ENCODE measurements at places on chromosomes 1 and 21.
A peak's percentile ranks its signal among the peaks of the same experiment; 100 is the strongest.

DNA sequence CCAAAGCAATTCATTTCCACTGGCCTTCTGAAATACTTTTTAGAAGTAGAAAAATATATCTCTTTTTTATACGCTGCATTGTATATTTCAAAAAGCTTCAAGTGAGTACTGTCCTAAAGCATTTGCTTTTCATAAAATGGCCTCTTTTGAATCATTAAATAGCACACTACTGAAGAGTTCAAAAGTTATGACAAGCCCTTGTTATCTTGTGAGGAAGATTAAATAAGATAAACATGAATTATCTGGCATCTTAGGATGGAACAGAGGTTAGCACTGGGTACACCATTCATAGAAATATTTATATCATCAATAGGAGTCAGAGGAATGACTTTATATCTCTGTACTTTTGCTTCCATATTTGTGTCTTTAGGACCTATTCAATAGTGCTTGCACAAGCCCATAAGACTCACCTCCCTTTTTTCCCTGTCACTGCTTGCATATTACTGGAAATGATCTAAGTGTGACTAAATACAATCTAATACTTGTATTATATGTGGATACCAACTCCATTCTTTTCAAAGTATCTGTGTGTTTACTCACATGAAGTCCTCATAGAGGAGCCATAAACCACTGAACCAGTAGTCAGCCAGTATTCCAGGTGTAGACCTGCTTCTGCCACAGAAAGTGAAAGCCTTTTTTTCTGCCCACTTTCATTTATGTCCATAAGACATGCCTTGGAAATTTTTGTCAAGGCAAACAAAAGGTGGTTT is 274.2 kb upstream of the C1orf105 start:
- no peak for DNase-seq

- DNase-seq = no peak
These were observed 770.9 kb upstream of the TPTE start for GRCh38 chr21:9750341-9751086.

- DNase-seq = no peak
These were observed 412.4 kb downstream of the DISC1 start for GRCh38 chr1:232038706-232039677.

DNA sequence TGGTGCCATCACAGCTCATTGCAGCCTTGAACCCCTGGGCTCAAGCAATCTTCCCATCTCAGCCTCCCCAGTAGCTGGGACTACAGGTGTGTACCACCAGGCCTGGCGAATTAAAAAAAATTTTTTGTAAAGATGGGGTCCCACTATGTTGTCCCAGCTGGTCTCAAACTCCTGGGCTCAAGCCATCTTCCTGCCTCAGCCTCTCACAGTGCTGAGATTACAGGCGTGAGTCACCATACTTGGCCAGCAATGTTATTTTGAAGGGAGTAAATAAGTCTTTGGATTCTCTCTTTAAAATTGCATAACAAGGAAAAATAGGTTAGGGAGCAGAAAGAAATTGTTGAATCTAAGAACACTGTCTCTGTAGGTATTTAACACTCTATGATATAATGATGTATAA is 111.3 kb downstream of the RPS6KC1 start:
- no peak for DNase-seq

DNA sequence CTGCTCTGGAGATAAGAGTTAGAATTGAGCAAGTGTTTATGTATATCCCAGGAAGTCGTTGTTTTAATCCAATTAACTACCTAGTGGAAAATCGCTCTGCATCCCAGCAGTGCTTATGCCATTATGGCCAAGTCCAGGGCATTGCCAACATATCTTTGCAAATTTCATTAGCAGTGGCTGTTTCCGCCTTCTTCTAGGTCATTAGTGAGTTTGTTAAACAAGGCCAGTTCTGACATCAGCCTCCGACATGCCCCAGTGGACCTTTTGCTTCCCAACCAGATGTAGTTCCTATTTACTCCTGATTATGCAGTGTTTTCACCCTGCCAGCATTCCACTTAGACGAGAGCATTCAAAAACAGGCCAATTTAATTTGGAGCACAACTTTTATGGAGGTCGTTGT is 106.8 kb upstream of the FAM78B start:
- no peak for DNase-seq

- DNase-seq = no peak
These were observed 26.8 kb upstream of the CADM3 start for GRCh38 chr1:159144571-159144970.

DNA sequence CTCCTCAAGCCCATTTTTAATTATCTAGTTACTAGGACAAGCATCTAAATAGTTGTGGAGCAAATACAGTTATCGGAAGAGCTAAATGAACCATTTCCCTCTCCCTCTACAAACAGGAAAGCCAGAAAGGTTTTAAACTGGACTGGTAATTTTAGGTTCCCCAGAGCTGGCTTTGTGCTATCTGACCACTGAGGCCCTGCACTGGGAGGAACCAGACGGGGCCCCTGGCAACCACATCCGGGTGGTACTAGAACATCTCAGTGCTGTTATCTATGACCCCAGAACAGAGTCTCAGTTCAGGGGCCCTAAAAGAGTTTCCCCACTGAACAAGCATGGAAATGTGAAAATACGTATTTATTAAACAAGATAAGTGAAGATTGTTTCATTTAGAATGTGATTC is 7.7 kb upstream of the RSPH1 start:
- no peak for DNase-seq

DNA sequence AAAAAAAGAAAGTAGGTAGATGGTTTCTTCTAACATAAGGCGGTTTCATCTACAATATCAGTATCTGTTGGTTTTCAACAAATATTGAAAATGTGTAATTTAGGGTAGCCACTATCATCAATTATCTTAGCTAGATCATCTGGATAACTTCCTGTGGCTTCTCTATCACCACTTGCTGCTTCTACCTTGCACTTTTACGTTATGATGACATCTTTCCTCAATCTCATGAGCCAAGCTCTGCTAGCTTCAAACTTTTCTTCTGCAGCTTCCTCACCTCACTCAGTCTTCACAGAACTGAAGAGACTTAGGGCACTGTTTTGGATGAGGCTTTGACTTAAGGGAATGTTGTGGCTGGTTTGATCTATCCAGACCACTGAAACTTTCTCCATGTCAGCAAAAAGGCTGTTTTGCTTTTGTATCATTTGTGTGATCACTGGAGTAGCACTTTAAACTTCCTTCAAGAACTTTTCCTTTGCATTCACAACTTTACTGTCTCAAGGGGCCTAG is 144.9 kb upstream of the HP1BP3 start:
- DNase-seq = no peak

- DNase-seq = no peak
These were observed 37.1 kb downstream of the STYXL2 start for GRCh38 chr1:167130829-167131510.

- no peak for DNase-seq
These were observed 301 bp upstream of the NUDT17 start for GRCh38 chr1:145845144-145845513.

DNA sequence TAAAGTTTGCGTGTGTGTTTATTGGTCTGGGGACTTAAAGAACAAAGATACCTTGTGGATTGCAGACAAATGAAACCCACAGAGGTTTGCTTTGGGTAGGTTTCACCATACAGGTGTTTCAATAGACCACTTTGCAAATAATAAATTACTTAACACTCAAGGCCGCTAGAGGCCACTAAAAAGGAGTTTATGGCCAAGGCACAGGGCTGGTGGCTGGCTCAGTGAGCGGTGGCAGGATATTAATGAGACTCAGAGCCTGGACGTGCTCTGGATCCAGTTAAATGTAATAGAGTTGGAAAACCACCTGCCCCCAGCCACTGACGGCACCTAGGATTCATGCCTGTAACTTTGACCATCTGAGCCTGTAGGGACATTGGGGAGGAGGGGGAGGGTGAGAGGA is 44.5 kb downstream of the LRRC38 start:
- DNase-seq = no peak

- DNase-seq = no peak
These were observed 13.9 kb upstream of the LRIG2 start for GRCh38 chr1:113058941-113059706.

DNA sequence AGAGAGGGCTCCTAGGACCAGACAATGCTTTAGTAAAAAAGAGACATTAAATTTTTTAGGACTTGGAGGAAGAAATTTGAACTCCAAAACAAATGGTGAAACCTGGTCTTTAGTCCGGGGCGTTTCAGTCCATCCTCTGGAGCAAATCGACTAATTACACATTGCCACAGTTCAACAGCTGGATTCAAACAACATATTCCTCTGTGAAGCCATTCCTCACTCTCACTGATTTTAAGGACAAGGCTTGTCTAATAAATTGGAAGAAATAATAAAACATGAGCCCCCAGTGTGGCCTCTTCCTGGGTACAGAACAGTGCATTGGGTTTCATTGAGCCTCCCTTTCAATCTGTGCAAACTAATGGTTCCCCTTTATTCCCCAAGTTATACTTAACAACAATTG is 165.1 kb downstream of the UCK2 start:
- DNase-seq = no peak

- DNase-seq = no peak
These were observed 694 bp downstream of the MEAF6 start for GRCh38 chr1:37513795-37514349.

- no peak for DNase-seq
These were observed 13.3 kb downstream of the CELA2B start for GRCh38 chr1:15489052-15489736.

GRCh38 chr1:212656730-212657129 is 42.9 kb downstream of the BATF3 start:
- no peak for DNase-seq

DNA sequence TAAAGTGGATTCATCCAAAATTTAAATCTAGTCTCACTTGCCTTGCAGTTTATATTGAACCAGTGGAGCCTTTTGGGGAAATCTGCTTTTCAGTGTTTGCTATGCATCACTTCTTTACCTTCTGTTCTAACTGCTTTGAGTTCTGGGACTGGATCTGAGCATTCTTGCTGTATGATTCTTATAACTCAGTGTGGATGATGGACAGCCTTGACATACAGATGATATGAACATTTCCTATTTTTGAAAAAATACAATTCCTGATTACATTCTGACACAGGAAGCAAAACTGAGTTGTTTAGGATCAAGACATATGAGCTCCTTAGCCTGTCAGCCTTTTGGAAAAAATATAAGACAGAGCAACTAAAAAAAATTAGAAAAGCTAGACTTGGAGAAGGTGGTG is 115.2 kb downstream of the DISP1 start:
- DNase-seq = no peak

GRCh38 chr1:178749581-178750166 is 24.6 kb downstream of the RALGPS2 start:
- DNase-seq = no peak

- no peak for DNase-seq
These were observed 16.2 kb downstream of the PROX1 start for GRCh38 chr1:214004014-214004413.

GRCh38 chr1:94876362-94876761 is 50.5 kb downstream of the CNN3 start:
- no peak for DNase-seq

GRCh38 chr1:109134423-109134822 is 20.5 kb downstream of the ELAPOR1 start:
- no peak for DNase-seq

DNA sequence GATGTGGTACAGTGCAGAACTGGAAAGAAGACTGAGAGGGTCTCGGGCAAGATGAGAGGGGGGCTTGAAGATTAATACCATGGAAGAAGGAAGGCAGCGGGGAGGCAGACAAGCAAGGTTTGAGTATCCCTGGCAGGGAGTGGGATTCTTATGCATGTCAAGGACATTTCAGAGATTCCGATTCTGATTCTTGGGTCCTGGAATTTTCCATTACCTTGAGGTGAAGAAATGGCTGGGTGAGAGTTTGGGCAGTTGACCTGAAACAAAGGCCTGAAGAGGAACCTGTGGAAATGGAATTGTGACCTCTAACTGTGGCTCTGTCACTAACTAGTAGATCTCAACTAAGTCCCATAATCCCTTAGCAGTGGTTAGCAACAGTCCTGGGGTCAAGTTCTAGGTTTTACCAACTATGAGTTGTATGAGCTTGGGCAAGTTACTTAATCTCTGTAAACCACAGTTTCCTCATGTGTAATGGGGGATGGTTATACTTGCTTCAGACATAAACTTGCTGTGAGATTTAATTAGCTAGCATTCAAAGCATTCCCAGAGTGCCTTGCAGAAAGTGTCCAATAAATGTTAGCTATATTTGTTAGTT is 8.6 kb upstream of the ACTN2 start:
- no peak for DNase-seq

DNA sequence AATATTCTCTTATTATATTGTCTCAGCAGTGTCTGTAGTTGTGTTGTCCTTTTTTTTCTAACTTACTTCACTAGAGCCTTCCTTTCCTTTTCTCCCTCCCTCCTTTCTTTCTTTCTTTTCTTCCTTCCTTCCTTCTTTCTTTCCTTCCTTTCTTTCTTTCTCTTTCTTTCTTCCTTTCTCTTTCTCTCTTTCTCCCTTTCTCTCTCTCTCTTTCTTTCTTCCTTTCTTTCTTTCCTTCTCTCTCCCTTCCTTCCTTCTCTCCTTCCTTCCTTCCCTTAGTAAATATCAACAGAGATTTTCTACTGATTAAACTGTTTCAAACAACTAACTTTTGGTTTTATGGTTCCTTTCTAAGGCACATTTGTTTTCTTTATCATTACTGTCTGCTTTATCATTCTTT is 43.1 kb upstream of the PGBD5 start:
- no peak for DNase-seq

DNA sequence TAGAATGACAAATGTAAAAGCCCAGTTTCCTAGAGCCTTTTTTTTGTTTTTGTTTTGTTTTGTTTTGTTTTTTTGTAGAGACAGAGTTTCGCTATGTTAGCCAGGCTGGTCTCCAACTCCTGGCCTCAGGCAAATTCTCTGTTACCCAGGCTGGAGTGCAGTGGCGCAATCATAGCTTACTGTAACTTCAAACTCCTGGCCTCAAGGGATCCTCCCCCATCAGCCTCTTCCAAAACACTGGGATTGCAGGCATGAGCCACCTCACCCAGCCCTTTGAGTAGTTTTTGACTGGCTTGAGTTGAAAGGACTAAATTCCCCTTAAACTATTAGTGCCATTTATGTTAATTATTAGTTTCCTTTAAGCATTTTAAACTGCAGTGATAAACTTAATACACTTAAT is 28.8 kb upstream of the ZBTB18 start:
- DNase-seq = peak; percentile 77

GRCh38 chr1:226682871-226683814 is 55.9 kb downstream of the ITPKB start:
- no peak for DNase-seq

DNA sequence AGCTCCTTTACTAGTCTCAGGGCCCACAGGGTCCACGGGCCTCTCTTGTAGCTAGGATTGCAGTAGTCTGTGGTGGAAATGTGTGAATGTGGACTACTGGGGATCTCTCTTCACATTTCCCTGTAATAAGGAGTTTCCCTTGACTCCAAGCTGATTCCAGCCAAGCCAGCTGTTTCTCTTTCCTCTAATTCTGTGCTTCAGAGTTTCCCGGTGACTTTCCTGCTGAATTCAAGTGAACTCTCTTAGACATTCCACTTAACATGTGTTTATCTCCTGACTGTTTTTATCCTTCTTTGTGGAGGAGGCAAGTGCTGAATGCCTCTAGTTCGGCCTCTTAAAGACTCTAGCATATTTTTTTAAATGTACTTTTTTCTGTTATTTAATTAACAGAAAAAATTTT is 354.0 kb upstream of the RGS18 start:
- DNase-seq = no peak

GRCh38 chr1:26057189-26057588 is 10.2 kb downstream of the TRIM63 start:
- DNase-seq = no peak

- no peak for DNase-seq
These were observed 2.9 kb upstream of the PTPRC start for GRCh38 chr1:198635964-198636363.

All from AG09319 (cell line).